ENCODE measurements at places on chromosomes 12 and 14. TPM values are rescaled to one million over a fixed set of nuclear protein-coding genes. Genes with fewer than 3 reads are reported as not detected.

The IFT43 gene
- polyA plus RNA-seq, result 86.3 TPM

The FAIM2 gene
- 1.3 TPM for polyA plus RNA-seq

The SLC35F4 gene
- 0.30 TPM for polyA plus RNA-seq

The PTGDR gene
- polyA plus RNA-seq, result 0.22 TPM

The MDM1 gene
- 8.9 TPM for polyA plus RNA-seq

The GOLGA5 gene
- polyA plus RNA-seq, result 27.7 TPM

The INHBC gene
- polyA plus RNA-seq, result not detected

The CD4 gene
- polyA plus RNA-seq, result 12.2 TPM

The ATXN2 gene
- 27.1 TPM for polyA plus RNA-seq

The KRT80 gene
- 1.0 TPM for polyA plus RNA-seq

- no peak for DNase-seq
Measured at GRCh38 chr14:65336191-65336591, 76.3 kb upstream of the FUT8 start.

DNA sequence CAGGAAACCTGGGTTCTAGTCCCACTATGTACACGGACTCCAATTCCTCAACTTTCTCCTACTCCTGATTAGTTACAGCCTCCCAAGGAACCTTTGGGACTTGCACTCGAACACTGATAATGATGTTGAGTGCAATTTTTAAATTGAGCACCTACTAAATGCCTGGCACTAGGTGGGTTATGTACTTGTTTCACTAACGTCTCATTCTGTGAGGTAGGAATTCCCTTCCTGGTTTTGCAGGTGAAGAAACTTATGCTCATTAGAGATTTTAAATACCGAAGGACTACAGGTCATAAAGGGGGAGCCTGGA is 536 bp downstream of the PARPBP start:
- DNase-seq, result no peak

DNA sequence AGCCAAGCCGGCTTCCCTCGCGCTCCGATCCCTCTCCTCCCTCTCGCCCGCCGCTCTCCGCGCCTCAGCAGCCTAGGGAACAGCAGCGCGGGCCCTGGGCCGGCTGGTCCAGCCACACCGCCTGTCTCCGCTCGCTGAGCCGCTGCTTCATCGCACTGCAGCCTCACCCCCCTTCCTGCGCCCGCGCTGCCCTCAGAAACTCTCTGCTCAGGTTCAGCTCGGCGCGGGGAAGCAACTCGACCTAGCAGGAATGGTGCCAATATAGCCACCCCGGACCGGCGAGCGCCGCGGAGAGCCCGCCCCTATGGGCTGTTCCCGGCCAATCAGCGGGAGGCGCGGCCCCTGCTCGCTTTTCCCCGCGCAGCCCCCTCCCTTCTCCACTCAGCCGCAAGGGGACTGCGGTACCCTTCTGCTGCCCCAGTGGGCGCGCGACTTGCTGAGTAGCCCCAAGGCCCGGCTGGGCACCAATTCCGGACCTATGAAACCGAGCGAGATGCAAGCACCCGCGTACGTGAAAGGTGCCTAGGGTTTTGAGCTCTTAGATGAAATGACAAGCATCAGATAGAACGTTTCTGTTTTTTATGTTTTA is at the start of gene ADAMTS20:
Gene ADAMTS20 (minus strand): TSS at position 233 of the 589 bp plus-strand sequence. CDS start 282 bp downstream, outside the sequence.
- DNase-seq, result peak; percentile 85

GRCh38 chr12:20865873-20866272 is 55.4 kb downstream of the SLCO1B3 start:
- no peak for DNase-seq

- DNase-seq, result no peak
Measured at GRCh38 chr14:59337141-59337611, 128.0 kb downstream of the GPR135 start.

- no peak for DNase-seq
Measured at GRCh38 chr12:1660304-1661187, 30.3 kb upstream of the ADIPOR2 start.

- no peak for DNase-seq
Measured at GRCh38 chr12:64618953-64619590, 8.8 kb downstream of the RASSF3 start.

DNA sequence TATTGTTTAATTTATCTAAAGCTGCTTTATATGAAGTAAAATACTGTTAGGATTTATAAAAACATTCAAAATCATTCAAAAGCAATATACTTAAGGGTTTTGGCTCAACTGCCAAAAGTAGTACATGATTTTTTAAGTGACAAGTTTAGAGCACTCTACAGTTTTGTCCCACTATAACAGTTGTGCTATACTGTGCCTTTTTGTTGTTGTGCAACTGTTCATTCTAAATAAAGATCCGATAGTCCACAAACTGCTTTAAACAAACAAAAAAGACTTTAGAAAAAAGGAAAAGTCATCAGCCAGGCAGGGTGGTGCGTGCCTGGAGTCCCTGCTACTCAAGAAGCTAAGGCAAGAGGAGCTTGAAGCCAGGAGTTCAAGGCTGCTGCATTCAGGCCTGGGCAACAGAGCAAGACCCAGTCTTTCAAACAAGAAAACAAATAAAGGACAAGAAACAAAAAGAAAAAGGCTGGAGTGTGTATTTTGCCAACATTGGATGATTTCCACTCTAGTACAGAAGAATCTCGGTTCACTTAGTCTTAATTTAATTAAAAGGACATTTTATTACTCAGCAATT is 7.3 kb downstream of the C2CD5 start:
- DNase-seq, result no peak

DNA sequence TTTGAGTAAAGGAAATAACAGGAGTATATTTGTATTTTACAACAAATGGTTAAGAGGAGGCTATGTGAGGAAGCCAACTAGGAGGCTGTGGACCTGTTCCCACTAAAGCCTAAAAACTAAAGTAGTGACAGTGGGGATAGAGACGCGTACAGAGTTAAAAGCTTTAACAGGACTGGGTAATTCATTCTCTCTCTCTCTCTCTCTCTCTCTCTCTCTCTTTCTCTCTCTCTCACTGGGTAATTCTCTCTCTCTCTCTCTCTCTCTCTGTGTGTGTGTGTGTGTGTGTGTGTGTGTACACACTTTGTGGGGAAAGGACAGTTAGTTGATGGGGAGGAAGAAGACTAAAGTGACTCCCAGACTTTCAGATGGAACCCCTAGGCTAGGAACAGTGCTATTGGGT is 16.3 kb downstream of the ERC1 start:
- no peak for DNase-seq

- DNase-seq, result no peak
Measured at GRCh38 chr14:100078997-100079725, 13.9 kb downstream of the EVL start.

DNA sequence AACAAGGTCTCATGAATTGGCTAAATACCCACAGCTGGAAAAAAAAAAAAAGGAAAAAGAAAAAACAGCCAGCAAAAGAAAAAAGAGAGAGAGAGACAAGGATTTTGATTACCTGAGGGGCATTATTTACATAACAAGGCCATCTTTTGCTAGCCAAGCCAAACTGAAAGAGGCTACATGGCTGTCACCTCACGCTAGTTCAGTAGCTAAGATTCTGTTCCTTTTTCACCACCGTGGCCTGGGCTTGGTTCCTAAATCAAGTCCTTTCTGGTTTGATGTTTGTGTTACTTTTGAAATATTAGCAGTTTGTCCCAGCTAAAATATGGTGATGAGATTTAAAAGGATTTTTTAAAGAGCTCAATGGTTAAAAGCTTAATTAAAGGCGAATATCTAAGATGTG is 2.0 kb upstream of the SDS start:
- DNase-seq, result no peak

- no peak for DNase-seq
Measured at GRCh38 chr14:104739026-104739425, 13.9 kb upstream of the SIVA1 start.

- DNase-seq, result no peak
Measured at GRCh38 chr14:80587096-80587724, 354.3 kb downstream of the CEP128 start.

DNA sequence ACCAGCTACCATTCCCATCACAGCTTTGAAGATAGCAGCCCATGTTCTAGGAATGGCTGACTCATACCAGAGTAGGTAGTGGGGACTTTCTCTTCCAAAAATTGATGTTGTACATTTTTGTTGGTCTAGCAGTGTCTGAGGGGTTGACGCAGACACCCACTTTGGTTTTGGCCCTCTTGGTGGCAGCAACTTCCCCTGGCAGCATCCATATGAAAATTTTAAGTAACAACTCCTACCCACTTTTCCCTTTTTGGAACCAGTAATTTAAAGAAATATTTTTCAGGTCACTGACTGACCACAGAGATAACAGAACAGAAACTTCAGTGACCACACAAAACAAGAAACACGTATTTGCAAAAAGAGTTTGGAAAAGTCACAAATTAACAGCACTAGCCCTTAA is 162.0 kb upstream of the TMCC3 start:
- no peak for DNase-seq

DNA sequence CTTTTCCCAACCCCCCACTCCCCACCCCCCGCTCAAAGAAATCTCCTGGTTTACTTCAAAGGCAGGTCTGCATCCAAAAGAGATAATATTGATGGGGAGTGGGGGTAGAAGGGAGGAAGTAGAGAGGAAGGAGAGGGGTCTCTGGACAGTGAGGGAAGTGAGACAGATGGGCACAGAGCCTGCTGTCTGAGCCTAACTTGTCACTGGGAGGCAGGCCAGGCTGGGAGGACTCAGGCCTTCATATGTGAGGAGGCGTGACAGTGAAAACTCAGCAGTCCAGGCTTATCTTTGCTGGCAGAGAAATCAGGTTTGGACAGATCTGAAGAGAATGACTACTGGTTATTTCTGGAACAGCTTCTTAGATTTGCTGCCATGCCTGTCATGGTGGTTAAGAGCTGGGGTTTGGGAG is 192.3 kb downstream of the NUAK1 start:
- peak; percentile 52 for DNase-seq

DNA sequence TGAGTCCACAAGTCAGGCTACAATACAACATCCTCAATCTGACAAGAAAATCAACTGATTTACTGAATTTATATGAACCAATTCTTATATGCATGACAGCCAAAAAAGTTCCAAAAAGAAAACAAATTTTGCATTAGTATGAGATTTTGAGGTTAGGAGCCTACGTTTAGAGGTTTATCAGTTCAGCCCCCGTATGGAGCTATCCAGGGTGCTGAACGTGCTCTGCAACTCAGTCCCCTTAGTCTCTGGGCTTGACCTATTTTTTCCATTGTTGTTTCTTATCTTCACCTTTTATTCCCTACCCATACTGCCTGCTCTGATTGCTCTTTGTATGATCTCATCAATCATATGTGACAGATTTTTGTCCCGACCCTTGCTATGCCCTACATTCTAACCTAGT is 693.0 kb downstream of the NRXN3 start:
- DNase-seq, result no peak

DNA sequence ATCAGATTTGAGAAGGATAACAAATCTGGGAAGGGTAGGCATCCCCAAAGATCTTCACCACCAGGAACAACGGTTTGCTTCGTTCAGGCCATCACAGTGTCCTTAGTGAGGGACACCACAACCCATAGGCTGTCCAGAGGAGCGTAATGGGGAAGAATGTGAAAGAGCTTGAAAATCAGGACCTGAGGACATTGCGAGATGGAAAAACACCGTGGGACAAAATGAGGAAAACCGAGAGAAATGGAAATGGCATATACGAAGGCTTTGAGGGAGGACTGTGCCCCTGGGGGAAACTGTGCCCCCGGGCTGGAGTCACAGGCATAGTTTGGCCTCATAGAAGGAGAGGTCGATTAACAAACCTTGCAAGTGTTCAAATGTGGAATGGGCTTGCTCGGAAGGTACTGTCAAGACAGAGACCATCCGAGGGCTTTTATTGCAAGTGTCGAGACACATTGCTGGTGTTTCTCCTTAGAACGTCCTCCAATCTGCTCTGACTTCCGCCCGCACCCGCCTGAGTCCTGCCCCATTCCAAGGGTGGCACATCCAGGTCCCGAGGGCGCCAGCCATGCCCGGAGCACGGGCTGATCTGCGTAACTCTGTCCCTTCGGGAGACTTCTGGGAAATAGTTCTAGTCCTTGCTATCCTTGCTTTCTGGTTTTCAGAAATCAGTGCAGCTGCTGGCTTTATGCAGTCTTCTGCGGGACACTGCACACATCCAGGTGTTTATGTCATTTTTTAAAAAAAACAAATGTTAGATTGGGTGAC is 885 bp upstream of the PALS1 start:
- DNase-seq, result peak; percentile 59

DNA sequence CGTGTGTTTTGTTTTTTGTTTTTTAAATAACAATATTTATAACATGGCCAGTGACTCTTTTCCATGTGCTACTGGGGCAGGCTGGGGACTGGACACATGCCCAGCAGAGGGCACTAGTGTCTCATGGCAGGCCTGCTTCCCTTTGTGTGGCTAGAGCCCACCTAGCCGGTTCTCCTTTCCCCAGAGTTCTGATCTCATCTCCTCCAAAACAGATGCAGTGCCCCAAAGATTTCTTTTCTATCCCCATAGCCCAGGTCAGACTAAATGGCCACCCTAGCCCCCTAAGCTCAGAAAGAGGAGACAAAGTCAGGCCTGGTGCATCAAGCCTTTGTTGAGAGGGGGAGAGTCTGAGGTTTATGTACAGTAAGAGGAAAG is 21.2 kb downstream of the PRPF40B start:
- peak; percentile 90 for DNase-seq

GRCh38 chr12:42447371-42447786 is 121.4 kb downstream of the PPHLN1 start:
- no peak for DNase-seq

DNA sequence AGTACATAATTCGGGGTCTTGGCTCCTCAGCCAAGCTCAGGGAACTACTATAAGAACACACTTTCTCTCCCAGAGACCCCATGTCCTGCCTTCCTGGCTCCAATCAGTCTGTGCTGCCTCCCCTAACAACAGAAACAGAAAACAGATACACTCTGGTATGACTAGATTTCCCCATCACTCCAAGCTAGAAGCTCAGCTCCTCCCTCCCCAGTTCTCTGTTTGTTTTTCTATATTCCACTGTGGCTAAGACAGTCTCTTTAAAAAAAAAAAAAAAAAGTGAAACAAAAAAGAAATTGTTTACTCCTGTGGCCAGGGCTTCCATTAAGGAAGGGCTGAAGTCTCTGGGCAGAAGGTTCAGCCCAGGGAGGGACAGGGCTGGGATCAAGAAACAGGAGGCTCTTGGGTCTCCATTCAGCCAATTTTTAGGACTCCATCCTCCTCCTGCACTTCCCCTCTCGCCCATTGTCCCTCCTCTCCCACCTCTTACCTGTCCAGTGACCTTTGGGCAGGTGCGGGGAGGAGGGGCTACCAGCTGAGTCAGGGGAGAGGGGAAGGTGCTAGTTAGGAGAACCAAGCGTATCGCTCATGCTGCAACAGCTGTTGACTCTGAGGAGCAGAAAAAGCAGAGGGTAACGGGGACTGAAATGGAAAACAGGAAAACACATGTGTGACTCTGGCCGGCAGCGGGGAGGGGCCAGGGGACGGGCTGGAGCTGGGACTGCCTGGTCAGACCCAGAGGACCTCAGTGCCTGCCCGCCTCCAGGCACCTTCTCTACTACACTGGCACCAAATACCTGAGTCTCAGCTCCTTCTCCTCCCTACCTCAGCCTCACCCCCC is 4.1 kb upstream of the SLC7A7 start:
- peak; percentile 72 for DNase-seq

- no peak for DNase-seq
Measured at GRCh38 chr12:120762086-120762485, 36.5 kb downstream of the ACADS start.

GRCh38 chr12:67942724-67943123 is 46.5 kb upstream of the IFNG-AS1 start:
- no peak for DNase-seq

Measured in kidney (tissue), 22 donors.